ENCODE measurements at places on chromosomes 12 and 14.

GRCh38 chr14:76261371-76261811 is 109.7 kb downstream of the GPATCH2L start:
- DNase-seq = no peak

GRCh38 chr14:74492776-74493342 is at the start of gene NPC2:
Gene NPC2, minus strand, starts transcription at chr14:74493305. Its CDS starts 31 bp downstream, at chr14:74493274.
- DNase-seq = no peak

- no peak for DNase-seq
Observed at GRCh38 chr14:49506650-49507049, 79.5 kb downstream of the RPS29 start.

- no peak for DNase-seq
Observed at GRCh38 chr14:74368441-74368840, 20.2 kb downstream of the VRTN start.

GRCh38 chr14:73859145-73859544 is 7.5 kb downstream of the PTGR2 start:
- no peak for DNase-seq

GRCh38 chr12:96425951-96426350 is 25.7 kb upstream of the CDK17 start:
- DNase-seq = peak; percentile 15

DNA sequence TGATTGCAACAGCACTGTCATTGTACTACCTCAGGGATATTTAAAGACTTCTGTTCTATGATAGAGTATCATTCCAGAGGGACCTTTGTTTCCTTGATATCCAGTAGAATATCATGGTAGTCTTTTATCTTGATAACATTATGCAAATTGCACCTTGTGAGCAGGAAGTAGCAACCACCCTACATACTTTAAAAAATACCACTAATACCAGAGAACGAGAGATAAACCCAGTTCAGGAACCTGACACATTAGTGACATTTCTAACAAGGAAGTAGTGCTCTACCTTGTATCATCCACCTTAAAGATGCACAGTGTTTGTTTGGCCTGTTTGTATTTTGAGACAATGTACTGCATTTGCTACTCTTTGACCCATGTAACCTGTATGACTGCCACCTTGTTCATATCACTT is 8.8 kb upstream of the MAP4K5 start:
- no peak for DNase-seq

- no peak for DNase-seq
Observed at GRCh38 chr12:24960222-24960855, 11.4 kb upstream of the BCAT1 start.

GRCh38 chr12:97503073-97503855 is 40.7 kb downstream of the RMST start:
- no peak for DNase-seq

- no peak for DNase-seq
Observed at GRCh38 chr12:108505129-108505528, 9.9 kb upstream of the FICD start.

- no peak for DNase-seq
Observed at GRCh38 chr12:22477894-22478287, 66.5 kb downstream of the C2CD5 start.

DNA sequence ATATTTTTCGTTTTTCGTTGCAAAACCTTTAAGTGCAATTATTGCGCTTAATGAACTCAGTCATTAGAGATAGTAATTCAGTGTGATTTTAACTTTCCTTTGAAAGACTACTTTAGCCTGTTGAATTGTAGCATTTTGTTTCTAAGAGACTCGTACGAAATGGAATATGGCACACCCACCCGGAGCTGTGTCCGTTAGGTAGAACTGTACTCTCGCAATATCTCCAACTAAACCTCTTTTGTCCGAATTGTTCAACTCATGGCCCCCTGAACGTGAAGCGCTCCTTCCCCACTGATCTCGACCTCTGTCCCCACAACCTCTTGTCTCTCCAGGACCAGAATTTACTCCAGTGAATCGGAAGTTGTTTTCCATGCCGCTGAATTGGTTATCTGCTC is 800 bp downstream of the PCNX4 start:
- no peak for DNase-seq

DNA sequence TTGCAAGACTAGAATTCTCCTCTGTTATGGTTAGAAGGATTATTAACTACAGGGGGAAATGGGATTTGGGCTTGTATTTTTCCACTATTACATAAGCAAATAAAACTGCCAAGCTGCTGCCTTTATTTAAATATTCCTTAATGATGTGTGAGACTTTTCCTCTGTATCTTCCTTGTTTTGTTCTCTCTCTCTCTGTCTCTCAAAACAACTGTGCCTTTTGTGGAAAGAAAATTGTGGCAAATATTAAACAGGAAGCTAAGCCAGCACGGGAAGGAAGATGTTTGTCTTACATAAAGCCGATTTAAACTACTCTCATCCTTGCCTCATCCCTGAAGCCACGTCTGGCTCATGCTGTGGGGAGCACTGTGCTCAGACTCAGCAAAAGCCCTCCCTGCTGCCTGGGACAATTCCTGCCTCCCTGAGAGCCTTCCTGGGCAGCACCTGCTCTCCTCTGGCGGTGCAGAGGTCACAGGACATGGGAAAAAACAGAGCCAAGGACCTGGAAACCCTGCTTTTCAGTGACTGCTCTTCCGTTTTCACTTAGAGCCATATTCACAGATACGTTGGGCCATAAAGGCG is 237.2 kb downstream of the SLC15A4 start:
- no peak for DNase-seq

DNA sequence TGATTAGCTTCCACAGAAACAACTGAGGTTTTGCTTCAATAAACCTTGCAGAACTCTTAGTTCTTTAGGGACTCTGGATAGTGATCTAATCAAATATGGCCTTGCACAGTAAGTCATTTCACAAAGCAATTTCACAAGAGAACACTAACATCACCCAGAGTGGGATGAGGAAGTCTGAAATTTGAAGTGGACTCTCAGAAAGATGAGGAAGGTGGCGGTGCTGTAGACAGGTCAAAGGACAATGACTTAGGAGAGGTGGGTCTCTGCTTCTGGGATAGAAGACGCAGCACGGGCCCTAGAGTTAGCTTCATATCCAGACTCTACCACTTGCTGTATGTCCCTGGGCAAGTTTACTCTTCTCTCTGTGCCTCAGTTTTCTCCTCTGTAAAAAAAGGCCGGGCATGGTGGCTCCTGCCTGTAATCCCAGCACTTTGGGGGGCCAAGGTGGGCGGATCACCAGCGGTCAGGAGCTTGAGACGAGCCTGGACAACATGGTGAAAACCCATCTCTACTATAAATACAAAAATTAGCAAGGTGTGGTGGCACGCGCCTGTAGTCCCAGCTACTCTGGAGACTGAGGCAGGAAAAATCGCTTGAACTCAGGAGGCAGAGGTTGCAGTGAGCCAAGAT is 18.9 kb downstream of the FOS start:
- no peak for DNase-seq

DNA sequence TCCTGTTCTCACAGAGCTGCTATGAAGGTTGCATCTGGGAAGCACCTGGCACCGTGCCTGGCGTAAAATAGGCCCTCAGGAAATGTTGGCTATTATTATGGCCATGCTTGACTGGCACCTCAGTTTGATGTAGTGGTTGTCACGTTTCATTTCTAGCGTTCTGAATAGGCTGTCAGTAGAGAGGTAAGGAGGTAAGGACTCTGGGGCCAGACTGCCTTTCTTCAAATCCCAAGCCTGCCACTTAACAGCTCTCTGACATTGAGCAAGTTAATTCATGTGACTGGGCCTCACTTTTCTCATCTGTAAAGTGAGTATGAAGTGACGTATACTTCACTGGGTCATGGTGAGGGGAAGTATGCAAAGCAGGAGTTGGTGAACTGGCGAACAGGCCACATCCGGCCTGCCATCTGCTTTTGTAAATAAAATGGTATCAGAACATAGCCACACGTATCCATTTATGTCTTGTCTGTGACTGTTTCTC is 196.2 kb downstream of the CACNA1C start:
- DNase-seq = no peak

DNA sequence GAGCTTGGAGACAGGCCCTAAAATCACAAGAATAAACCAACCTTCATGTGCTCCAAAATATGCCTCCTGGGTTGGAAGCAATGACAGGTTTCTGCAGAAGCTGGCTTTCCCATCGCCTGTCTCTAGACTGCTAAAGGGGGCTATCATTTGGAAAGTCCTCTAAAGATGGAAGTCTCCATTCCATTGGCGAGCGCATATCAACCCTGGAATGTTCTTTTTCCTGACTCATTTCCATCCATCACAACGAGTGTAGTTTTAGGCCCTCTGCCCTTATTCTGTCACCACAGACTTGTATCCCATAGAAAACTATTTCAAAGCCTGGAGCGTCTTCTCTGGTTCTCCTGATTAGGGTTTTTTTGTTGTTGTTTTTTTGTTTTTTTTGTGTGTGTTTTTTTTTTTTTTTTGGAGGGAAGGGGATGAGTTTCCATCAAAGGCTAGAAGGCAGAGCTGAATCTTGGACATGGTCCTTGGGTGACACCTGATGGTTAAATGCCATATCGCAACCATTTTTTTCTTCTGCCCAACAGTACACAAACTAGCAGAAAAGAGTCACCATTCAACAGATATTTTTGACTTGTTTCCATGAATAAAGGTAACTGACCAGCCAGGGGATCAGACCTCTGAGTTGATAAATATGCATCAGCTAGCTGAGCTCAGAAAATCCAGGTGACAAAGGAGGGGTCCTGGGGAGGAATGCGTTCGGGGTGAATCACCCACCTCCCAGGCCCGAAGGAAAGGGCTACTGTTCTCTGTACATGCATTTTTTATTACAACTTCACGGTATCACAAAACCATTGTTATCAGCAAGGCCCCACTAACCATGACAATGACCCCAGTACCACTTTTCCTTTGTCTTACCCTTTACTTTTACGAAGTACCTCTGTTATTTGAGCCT is 40.5 kb downstream of the KCNA5 start:
- no peak for DNase-seq
